ENCODE measurements at places on chromosomes 13 and 19.
A peak's percentile ranks its signal among the peaks of the same experiment; 100 is the strongest.

GRCh38 chr19:4588291-4588761, 28.8 kb upstream of the SEMA6B start:
- no peak for DNase-seq

GRCh38 chr13:28564030-28564429, 69.1 kb upstream of the FLT1 start:
- peak; percentile 68 for DNase-seq

GRCh38 chr13:43805071-43805468, 18.3 kb upstream of the ENOX1 start:
- DNase-seq = peak; percentile 65

- DNase-seq = peak; percentile 87
Observed at GRCh38 chr13:26929971-26930730, 169.6 kb upstream of the GPR12 start.

- DNase-seq = no peak
Observed at GRCh38 chr13:50493683-50494082, 349.8 kb downstream of the DLEU7 start.
